Caco-2 (cell line): ENCODE measurements at places on chromosomes 12 and 14.
A peak's percentile ranks its signal among the peaks of the same experiment; 100 is the strongest.

DNA sequence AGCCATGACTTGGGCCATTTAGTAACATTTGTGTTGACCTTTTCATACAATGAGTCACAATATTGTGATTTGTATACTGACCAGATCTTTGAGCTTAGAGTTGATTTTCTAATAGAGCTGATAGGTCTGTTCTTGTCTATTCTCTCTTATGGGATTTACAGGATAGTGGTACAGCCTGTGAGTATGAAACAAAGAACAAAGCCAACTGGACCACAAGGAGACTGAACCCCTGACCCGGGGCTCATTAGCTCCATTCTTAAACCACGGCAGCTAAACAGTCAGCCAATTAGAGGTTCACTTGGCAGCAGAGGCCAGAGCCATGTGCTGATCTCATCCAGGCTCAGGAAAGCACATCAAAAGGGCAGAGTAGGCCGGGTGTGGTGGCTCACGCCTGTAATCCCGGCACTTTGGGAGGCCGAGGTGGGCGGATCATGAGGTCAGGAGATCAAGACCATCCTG lies 59.1 kb upstream of the GNPNAT1 start:
- DNase-seq = no peak
- H3K4me1 ChIP-seq = peaks cover 8% of the 10 kb centered on the region; the same call in 1 of the 2 replicates
- H3K36me3 ChIP-seq = no peaks in the 10 kb centered on the region
- no peaks in the 10 kb centered on the region for H3K27me3 ChIP-seq

- no peak overlapping the region for H3K27ac ChIP-seq
- no peaks in the 10 kb centered on the region for H3K27me3 ChIP-seq
- DNase-seq = no peak
- no peak overlapping the region for H3K4me3 ChIP-seq
- peaks cover 27% of the 10 kb centered on the region for H3K4me1 ChIP-seq
These were observed 2.8 kb downstream of the RAPGEF3 start for GRCh38 chr12:47755655-47756562.

GRCh38 chr12:2689879-2690278 lies 104.9 kb upstream of the FKBP4 start:
- no peak overlapping the region for H3K4me3 ChIP-seq
- H3K4me1 ChIP-seq = no peaks in the 10 kb centered on the region
- no peak overlapping the region for H3K27ac ChIP-seq
- no peaks in the 10 kb centered on the region for H3K36me3 ChIP-seq

- no peaks in the 10 kb centered on the region for H3K36me3 ChIP-seq
- H3K27ac ChIP-seq = no peak overlapping the region
- no peaks in the 10 kb centered on the region for H3K4me1 ChIP-seq
- DNase-seq = no peak
- no peak overlapping the region for H3K4me3 ChIP-seq
These were observed 129.9 kb downstream of the GRIP1 start for GRCh38 chr12:66549050-66549389.

- H3K27ac ChIP-seq = no peak overlapping the region
- H3K36me3 ChIP-seq = no peaks in the 10 kb centered on the region
- no peak for DNase-seq
- no peaks in the 10 kb centered on the region for H3K4me1 ChIP-seq
- no peak overlapping the region for H3K4me3 ChIP-seq
These were observed 179.7 kb downstream of the SSPN start for GRCh38 chr12:26374934-26375680.

- DNase-seq = no peak
- H3K27ac ChIP-seq = no peak overlapping the region
- H3K27me3 ChIP-seq = no peaks in the 10 kb centered on the region
- no peaks in the 10 kb centered on the region for H3K4me1 ChIP-seq
- H3K36me3 ChIP-seq = no peaks in the 10 kb centered on the region
- no peak overlapping the region for H3K4me3 ChIP-seq
These were observed 100.2 kb upstream of the EVL start for GRCh38 chr14:99964979-99965378.

DNA sequence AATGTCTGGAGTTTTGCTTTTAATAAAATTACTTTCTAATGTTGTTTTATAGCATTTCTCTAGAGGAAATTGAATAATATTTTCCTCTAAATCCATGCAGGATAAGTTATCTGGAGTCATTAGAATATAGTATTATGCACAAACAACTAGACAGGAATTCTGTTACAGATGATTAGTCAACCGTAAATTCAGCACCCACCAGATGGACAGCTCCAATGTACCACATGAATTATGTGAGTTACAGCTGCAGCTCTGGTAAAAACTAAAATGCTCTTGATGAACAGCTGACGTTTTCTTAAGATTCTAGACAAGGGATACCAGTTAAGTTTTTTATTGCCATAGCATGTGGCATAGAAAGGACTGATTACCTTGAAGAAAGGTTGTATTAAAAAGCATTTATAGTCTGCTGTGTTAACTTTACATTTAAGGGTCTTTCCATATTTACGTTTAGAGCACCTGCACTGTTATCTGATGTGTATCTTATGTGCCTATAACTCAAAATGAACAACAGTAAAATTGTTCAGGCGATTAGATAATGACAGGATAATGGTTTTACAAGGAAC lies 321.4 kb upstream of the LRFN5 start:
- H3K27me3 ChIP-seq = no peaks in the 10 kb centered on the region
- no peaks in the 10 kb centered on the region for H3K36me3 ChIP-seq
- no peak overlapping the region for H3K27ac ChIP-seq
- DNase-seq = peak; percentile 68

DNA sequence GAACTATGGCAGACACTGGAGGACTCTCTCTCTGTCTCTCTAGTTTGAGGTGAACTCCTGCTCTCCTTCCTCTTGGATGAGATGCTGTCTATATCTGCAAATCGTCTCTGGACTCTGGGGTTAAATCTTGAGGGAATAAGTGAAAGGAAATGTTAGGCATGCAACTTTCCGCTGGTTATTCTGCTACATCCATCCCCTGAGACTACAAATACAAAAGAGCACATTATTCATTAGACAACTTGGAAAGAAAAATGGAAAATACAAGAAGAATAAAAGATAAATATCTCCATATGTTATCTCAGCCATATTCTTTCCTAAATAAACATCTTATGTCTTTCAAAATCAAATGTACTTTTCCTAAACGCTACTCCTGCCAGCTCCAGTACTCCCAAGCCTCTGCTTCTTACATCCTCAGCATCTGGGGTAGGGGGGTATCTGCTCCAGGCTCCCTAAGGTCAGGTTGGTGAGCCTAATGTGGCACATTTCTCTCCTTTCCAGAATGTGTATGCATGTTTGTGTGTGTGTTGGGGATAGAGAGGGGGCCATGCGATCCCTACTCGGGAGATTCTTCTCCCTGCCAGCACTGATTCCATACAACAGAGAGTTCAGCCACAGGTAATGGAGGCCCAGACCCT lies 102.9 kb upstream of the FSCB start:
- H3K4me3 ChIP-seq = no peak overlapping the region
- H3K36me3 ChIP-seq = no peaks in the 10 kb centered on the region
- no peaks in the 10 kb centered on the region for H3K27me3 ChIP-seq
- H3K27ac ChIP-seq = no peak overlapping the region

- H3K27me3 ChIP-seq = no peaks in the 10 kb centered on the region
- no peaks in the 10 kb centered on the region for H3K4me1 ChIP-seq
- no peak for DNase-seq
- H3K36me3 ChIP-seq = no peaks in the 10 kb centered on the region
- no peak overlapping the region for H3K4me3 ChIP-seq
These were observed 98.3 kb downstream of the INSM2 start for GRCh38 chr14:35632271-35632670.

DNA sequence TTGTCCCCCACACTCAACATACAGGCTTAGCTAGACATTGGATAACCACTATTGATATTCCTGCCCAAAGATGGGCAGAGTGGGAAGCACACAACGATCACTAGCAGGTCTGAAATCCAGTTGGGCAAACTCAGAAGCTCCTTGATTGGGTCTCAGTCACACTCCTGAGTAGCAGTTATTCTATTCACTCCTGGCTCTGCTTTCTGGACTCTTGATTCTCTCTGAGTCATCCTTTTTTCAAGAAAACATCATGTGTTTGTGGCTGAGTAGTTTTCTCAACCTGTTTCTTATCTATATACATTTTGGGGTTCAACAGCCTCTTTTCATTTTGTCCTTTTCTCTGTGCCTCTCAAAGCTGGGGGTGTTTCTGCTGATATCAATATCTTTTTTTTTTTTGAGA lies 46.0 kb upstream of the MANSC4 start:
- H3K36me3 ChIP-seq = no peaks in the 10 kb centered on the region
- H3K4me1 ChIP-seq = no peaks in the 10 kb centered on the region; the same call in none of the 2 replicates
- no peak overlapping the region for H3K27ac ChIP-seq

DNA sequence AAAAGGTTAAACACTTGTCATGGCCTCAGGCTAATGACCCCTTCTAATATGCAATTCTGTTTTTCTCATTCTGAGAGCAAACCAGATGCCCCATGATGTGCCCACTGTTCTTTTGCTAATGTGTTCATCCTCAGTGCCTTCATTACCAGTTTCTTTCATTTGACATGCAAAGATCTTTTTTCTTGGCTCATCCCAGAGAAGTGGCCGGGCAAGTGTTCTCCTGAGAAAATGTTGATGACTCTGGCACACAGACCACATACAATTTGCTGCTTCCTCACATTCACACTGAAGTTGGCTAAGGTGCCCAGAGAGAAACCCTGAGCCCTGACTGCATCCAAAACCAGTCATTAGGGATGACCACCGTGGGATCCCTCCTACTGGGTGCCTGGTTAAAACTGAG lies 833.3 kb downstream of the DIO2 start:
- H3K27me3 ChIP-seq = no peaks in the 10 kb centered on the region
- no peaks in the 10 kb centered on the region for H3K36me3 ChIP-seq
- no peak overlapping the region for H3K4me3 ChIP-seq
- no peaks in the 10 kb centered on the region for H3K4me1 ChIP-seq
- no peak overlapping the region for H3K27ac ChIP-seq

DNA sequence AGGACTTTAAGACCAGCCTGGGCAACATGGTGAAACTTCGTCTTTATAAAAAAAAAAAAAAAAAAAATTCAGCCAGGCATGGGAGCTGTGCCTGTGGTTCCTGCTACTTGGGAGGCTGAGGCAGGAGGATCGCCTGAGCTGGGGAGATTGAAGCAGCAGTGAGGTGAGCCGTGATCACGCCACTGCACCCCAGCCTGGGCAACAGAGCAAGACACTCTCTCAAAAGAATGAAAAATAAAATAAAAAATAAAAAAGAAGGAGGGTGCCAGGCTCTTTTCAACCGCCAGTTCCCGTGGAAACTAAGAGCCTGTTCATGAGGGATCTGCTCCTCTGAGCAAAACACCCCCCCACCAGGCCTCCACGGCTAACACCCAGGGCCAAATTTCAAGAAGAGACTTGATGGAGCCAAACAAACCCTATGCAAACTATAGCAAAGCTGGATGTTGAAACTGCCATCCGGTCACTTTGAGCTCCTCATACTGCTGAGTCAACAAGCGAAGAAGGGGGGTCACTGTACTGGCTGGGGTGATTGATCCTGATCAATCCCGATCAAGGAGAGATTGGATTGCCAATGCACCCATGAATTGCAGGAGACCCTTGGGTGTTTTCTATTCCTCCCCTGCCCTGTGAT lies 23.4 kb downstream of the DLK1 start:
- no peak overlapping the region for H3K27ac ChIP-seq
- H3K27me3 ChIP-seq = no peaks in the 10 kb centered on the region
- no peak overlapping the region for H3K4me3 ChIP-seq

GRCh38 chr12:61854902-61855301 lies 405.3 kb upstream of the USP15 start:
- no peak for DNase-seq
- H3K36me3 ChIP-seq = no peaks in the 10 kb centered on the region
- no peak overlapping the region for H3K27ac ChIP-seq
- H3K4me1 ChIP-seq = no peaks in the 10 kb centered on the region
- H3K27me3 ChIP-seq = no peaks in the 10 kb centered on the region
- H3K4me3 ChIP-seq = no peak overlapping the region

GRCh38 chr14:94689218-94689984 lies 77.2 kb downstream of the SERPINA3 start:
- no peaks in the 10 kb centered on the region for H3K27me3 ChIP-seq
- DNase-seq = peak; percentile 81
- H3K4me1 ChIP-seq = no peaks in the 10 kb centered on the region
- H3K4me3 ChIP-seq = no peak overlapping the region
- no peaks in the 10 kb centered on the region for H3K36me3 ChIP-seq

GRCh38 chr14:56474419-56475022 lies 105.1 kb upstream of the TMEM260 start:
- peak; percentile 59 for DNase-seq
- no peak overlapping the region for H3K27ac ChIP-seq
- H3K27me3 ChIP-seq = no peaks in the 10 kb centered on the region
- no peak overlapping the region for H3K4me3 ChIP-seq
- H3K36me3 ChIP-seq = no peaks in the 10 kb centered on the region

- peak overlapping the region; percentile 83 for H3K27ac ChIP-seq
- no peaks in the 10 kb centered on the region for H3K27me3 ChIP-seq
- H3K4me1 ChIP-seq = peaks cover 27% of the 10 kb centered on the region
These were observed 1.8 kb upstream of the BMAL2 start for GRCh38 chr12:27330846-27331245.

GRCh38 chr12:49783917-49784676 lies 42.7 kb downstream of the TMBIM6 start:
- DNase-seq = no peak
- H3K36me3 ChIP-seq = no peaks in the 10 kb centered on the region
- H3K4me1 ChIP-seq = no peaks in the 10 kb centered on the region

- H3K27ac ChIP-seq = no peak within 1 kb of the TSS
- no peaks in the 10 kb centered on the region for H3K4me1 ChIP-seq
- no peak within 1 kb of the TSS for H3K4me3 ChIP-seq
- H3K36me3 ChIP-seq = no peaks in the 10 kb centered on the region
- no peak for DNase-seq
These were observed at the start of gene SIX6 for GRCh38 chr14:60508707-60509437. SIX6 (plus strand) TSS chr14:60509146; CDS start chr14:60509399, 253 bp downstream.

DNA sequence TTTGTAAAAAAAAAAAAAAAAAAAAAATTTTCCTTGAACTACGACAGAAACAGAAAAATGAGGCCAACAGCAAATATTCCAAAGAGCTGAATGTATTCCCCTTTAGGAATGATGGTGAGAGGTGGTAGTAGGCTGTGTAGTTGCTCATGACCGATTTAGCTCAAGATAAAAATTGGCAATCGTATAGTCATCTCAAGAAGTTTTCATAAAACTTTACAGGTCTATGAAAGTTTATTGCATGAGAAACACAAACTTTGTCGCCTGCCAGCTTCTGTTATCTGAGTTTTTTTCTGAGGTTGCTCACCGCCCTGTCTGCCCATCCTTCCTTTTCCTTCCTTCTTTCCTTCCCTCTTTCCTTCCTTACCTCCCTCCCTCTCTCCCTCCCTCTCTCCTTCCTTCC lies 605.5 kb downstream of the BCL11B start:
- DNase-seq = no peak
- H3K27ac ChIP-seq = no peak overlapping the region
- no peaks in the 10 kb centered on the region for H3K4me1 ChIP-seq
- H3K4me3 ChIP-seq = no peak overlapping the region
